ENCODE measurements at places on chromosomes 3 and 15.

- peak; percentile 41 for DNase-seq
Measured at GRCh38 chr3:30199096-30199759, 407.2 kb upstream of the TGFBR2 start.

- DNase-seq, result no peak
Measured at GRCh38 chr3:81352867-81353266, 408.6 kb downstream of the GBE1 start.

- no peak for DNase-seq
Measured at GRCh38 chr15:99509686-99510461, 55.9 kb upstream of the MEF2A start.

DNA sequence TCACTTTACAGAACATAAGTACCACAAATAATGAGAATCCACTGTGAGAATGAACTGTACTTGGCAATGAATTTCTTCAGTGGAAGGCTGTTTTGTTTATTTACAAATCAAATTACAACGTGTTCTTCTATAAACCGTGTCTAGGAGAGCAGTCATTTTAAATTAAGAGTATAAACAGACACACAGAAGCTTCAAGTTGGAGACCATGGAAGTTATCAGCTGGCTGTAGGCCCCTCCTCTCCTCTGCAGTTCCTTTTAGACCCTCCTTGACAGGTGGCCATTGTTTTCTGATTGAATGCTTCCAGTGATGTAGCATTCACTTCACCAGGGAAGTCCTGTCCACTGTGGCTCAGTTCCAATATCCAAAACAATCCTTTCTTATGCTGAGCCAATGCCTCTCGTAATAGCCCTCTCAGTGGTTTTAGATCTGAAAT lies 7.3 kb upstream of the MAPK6 start:
- no peak for DNase-seq

DNA sequence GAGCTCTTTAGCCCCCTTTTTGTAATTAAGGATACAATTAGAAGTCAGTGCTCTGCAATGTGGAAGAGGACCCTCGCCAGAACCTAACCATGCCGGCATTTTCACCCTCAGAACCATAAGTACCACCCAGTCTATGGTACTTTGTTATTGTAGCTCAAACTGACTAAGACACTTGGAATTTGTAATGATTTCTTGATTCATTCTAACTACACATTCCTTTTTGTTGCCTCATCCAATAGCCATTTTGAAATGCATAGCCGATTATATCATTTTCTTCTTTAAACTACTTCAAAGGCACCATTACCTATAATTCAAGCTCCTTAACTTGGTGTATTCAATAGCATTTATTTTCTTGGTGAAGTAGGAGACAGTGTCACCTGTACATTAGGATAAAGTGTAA lies 61.4 kb downstream of the GLB1 start:
- DNase-seq, result no peak

DNA sequence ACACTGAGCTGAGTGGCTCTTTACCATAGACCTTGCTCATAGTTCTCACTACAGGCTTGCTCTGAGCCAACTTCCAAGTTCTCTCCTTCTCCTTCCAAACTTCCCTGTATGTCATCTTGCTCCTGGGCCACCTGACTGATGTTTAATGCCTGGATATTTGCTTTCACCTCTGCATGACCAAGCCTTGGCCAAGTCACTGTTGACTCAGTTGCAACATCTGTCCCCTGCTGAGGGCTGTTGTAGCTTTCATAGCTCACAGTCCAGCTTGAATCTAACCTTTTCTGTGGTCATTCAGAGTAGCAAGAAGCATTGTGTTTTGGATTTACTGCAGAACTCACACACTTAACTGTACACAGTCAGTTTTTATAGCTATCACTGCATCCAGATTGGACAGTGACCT lies 171.8 kb upstream of the ROPN1 start:
- DNase-seq, result no peak

- no peak for DNase-seq
Measured at GRCh38 chr3:195746751-195747150, 26.0 kb downstream of the MUC20 start.

Data from naive B cell (primary cell).